ENCODE measurements at places on chromosomes 2 and 18.

DNA sequence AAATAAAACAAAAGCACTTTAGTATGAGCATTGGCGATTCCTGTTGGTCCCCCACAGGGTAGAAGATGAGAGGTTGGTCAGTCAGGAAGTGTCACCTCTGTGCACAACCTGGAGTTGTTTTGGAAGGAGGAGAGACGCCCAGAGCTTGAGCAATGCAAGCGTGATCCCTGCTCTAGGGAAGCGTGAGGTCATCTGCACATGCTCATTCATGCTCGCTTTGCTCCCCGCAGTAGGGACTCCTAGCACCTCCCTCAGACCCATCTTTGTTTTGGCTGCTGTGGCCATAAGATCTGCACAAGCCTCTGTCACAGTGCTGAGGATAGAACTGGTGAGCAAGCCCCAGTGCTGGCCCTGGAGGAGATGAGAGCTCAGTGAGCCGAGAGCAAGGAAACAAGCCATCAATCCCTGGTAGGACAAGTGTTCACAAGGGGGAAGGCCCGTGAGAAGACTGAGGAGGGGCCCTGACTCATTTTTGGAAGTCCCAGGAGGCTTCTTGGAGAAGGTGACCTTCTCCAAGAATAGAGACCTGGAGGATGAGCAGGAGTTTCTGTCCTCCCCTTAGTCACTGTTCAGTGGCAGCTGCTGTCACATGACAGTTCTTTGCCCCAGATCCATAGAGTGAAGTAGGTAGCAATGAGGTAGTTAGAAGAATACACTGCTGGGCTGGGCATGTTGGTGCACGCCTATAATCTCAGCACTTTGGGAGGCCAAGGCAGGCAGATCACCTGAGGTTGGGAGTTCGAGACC is 13.3 kb upstream of the ATP8B1 start:
- no peak for DNase-seq

DNA sequence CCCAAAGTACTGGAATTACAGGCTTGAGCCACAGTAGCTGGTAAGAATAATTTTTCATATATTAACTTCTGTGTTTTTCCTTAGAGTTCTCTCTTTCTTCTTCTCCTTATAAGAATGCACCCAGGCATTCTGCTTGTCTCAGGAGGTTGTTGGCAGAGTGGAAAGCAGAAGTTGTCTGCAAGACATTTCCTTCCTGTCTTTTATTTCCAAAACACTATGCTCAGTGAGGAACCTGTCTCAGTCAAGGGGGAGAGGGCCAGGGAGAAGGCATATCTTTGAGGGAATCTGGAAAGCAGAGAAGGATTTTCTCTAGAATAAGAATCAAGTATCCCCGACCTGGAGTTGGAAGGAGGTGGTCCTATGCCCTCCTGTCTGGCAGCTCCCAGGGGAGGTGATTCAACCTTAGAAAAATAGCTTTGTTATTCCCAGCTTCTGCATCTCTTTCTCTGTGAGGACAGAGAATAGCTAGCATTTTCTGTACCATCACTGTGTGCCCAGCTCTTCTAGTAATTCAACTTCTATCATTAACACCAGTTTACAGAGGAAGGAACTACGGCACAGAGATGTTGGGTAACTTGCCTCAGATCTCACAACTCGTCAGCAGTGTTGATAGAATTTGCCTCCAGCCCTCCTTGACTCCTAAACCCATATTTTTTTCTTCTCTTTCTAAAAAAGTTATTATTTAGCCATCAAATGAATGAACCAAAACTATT is 3.8 kb upstream of the LPIN2 start:
- no peak for DNase-seq

- DNase-seq: no peak
Measured at GRCh38 chr18:78838183-78838582, 141.4 kb upstream of the SALL3 start.

DNA sequence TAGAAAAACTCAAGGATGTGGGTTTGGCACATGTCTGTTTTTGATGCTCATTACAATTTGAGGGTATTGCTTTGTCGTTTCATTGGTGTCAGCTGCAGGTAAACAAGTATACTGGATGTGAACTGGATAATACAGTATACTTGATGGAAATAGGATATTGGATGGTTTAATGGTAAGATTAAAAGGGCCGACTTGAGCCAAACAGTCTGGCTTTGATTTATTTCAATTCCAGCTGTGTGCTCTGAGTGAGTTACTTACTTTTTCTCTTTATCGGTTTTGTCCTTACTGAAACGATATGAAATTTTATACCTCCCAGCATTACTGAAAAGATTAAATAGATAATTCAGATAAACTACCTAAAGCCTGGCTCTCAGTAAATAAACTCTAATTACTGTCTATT is 227.6 kb downstream of the ASXL3 start:
- DNase-seq: no peak

DNA sequence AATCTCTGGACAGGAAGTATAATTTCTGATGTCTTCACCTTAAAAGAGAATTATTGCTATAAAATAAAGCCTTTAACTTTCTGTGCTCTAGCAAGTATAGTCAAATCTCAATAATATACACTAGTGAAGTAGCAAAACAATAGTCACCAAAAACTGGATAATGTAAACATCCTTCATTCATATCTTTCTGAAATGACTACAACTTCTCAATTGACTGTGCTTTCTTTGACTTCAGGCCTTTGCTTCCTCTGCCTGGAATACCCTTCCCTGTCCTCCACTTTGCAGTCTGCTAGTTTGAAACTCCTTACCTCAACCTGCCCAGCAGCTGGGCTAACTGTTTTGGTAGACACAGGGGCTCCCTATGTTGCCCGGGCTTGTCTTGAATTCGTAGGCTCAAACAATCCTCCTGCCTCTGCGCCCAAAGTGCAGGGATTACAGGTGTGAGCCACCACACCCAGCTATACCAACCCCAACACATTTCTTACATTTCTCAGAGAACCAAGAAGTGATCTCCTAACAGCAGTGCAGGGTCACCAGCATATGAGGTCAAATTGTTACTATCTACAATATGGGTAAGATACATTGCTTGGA is 6.6 kb upstream of the PCBP1 start:
- no peak for DNase-seq

- DNase-seq: no peak
Measured at GRCh38 chr2:192288295-192288694, 93.6 kb upstream of the TMEFF2 start.

Measured in stimulated activated CD8-positive, alpha-beta memory T cell treated with anti-CD3 and anti-CD28 coated beads, Interleukin-15, amount 100 ng/mL, for 24 hours (primary cell).